Psoas muscle (tissue), 8 donors: ENCODE measurements at places on chromosomes 16 and 17.

DNA sequence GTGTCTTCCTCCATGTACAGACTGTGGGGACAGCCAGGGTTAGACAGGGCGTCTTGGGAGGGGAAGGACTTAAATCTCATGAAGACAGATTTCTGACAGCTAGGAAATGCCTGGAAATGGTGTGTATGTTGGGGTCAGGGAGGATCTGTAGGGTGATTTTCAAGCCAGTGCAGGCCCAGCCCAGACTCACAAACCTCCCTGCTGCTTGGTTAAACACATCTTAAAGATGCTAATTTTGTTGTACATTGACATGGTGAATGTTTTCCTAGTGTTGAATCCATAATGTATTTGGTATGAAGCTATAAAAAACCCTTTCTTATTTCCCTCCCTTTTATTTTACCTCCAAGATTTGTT lies 238.3 kb downstream of the CCDC182 start:
- DNase-seq: no peak

DNA sequence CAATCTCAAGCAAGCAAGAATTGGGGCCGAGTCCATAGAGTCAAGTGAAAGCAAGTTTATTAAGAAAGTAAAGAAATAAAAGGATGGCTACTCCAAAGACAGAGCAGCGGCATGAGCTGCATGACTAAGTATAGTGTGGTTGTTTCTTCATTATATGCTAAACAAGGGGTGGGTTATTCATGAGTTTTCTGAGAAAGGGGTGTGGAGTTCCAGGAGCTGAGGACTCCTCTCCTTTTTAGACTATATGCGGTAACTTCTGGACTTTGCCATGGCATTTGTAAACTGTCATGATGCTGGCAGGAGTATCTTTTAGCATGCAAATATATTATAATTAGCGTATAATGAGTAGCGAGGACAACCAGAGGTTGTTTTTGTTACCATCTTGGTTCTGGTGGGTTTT lies 819.9 kb downstream of the KCNJ2 start:
- DNase-seq: no peak

- no peak for DNase-seq
Measured at GRCh38 chr16:65908568-65908967, 457.9 kb upstream of the CDH5 start.

DNA sequence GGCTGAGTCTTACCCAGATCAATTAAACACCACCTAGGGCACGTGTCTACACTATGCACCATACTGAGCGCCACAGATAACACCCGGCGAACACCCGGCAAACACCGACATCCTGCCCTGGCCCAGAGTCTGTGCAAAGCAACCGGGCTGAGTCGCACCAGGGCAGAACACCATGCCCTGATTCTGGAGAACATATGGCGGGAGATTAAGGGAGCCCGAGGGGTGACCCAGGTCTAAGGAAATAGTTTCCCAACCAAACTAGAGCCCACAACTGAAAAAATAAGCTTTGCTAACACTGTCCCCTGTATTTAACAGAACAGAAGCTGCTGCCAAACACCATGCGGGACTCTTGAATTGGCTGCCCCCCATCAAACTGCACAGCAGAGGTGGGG lies 22.1 kb downstream of the MYO18A start:
- DNase-seq: no peak

GRCh38 chr16:29710227-29711219 lies 31.5 kb downstream of the QPRT start:
- no peak for DNase-seq

- no peak for DNase-seq
Measured at GRCh38 chr17:11140043-11140442, 101.0 kb upstream of the SHISA6 start.

DNA sequence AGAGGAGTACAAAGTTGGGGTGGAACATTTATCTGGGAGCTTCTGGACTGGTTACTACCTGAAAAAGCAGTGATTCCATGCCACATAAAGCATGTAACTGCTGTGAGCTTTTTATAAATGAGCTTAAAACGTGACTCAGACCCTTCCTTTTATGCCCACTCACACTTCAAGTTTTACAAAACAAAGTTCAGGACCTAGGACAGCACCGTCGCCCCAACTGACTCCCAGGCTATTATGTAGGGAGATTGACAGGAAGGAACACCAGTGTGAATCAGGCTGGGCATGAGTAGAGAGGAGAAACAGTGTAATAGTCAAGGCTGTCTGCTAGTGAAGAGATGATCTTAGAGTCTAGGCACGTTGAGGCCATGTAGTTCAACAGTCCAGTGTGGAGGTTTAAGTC lies 91.6 kb upstream of the DNAH9 start:
- no peak for DNase-seq

- DNase-seq: peak; percentile 95
Measured at GRCh38 chr16:3717235-3718018, at the start of gene TRAP1. TRAP1 (minus strand) TSS chr16:3717524; CDS start chr16:3717508, 16 bp downstream.

- no peak for DNase-seq
Measured at GRCh38 chr17:62093188-62094155, 28.4 kb upstream of the MED13 start.

- DNase-seq: no peak
Measured at GRCh38 chr17:77089124-77089490, 51.7 kb upstream of the SEC14L1 start.

GRCh38 chr17:82200743-82201497 lies 11.7 kb downstream of the CCDC57 start:
- DNase-seq: no peak

DNA sequence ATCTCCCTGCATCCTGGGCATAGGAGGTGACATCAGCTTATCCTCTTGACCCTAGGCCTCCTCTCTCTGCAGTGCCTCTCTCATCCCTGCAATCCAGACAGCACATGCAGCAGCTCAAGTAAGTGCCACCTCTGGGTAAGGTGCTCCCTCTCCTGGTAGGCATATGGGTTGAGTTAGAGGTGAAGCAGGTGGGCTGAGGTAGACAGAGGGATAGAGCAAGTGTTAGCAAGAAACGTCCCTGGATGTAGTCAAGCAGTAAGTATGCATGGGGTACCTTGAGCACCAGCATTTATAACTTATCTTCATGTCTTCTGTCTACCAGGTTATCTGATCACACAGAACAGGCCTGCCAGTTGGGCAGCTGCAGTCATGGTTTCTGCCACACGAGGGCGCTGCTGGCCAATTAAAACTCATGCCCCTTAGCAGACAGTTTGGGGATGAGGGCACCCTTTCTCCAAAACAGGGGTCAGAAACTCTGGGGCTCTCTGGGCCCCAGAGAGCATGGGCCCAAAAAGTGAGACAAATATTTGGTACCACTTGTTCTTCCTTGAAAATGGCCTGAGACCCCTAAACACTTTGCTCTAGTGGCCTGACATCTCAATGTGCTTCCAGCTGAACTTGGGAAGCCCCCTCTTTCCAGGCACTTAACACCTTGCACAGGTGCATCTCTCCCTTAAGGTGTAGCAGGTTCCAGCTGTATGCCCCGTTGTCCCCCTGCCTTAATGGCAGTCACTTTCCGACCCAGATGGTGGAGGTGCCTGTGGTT lies 59.8 kb downstream of the NEUROD2 start:
- peak; percentile 62 for DNase-seq
